Activated CD8-positive, alpha-beta T cell treated with anti-CD3 and anti-CD28 coated beads for 36 hours (primary cell): ENCODE measurements at places on chromosomes 12 and 14.

GRCh38 chr14:104099096-104100041, 13.9 kb downstream of the ASPG start:
- DNase-seq: no peak

DNA sequence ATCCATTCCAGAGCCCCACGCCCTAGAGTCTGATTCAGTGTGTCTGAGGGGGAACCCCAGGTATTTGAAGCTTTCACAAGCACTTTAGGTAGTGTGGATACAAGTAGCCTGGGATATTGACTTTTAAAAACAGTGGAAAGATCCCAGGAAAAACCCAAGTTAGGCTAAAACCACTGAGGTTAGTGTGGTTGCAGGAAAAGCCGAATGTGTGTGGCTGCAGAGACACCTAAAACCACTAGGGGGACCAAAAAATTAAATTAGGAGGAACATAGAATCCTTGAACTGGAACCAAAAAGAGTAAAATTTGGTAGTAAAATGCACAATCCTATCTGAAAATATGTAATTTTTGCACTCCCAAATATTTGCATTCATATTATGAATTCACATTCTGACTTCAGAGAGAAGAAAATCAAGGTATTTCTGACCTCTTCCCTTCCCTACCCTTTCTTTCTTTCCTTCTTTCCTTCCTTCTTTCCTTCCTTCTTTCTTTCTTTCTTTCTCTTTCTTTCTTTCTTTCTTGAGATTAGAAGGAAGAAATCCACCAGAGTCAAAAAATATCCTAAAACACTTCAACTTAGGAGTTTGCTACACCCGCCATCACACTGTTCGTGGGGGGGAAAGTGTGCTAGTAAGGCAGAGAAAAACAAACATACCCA, 37.8 kb downstream of the SLCO1A2 start:
- DNase-seq: peak; percentile 4

- no peak for DNase-seq
Observed at GRCh38 chr14:102810523-102810922, 33.3 kb downstream of the TRAF3 start.

DNA sequence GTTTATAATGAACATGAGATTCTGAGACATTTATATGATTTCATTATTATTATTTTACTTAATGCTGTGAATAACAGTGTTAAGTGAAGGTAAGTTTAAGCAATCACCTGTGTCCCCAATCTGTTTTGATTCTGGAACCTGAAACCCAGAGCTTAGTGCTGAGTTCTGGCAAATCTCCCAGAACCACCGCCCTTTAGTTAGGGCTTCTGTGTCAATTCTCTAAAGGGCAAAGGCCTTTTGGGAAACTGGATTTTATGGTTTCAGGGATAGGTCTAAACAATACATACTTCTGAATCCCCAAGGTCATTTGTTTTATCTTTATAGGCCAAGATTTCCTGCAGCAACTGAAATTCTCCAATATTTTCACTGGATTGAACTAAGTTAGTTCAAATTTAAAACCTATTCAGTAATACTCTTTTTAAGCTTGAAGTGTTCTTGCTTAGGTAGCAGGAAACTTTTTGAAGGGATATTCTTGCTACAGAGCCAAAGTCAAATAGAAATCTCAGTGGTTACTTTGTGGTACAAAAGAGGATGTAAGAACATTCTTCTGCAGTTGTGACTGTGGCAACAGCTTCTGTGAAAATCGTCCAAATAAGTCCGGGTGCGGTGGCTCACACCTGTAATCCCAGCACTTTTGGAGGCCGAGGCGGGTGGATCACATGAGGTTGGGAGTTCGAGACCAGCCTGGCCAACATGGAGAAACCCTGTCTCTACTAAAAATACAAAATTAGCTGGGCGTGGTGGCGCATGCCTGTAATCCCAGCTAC, 10.0 kb upstream of the PKP2 start:
- peak; percentile 6 for DNase-seq

DNA sequence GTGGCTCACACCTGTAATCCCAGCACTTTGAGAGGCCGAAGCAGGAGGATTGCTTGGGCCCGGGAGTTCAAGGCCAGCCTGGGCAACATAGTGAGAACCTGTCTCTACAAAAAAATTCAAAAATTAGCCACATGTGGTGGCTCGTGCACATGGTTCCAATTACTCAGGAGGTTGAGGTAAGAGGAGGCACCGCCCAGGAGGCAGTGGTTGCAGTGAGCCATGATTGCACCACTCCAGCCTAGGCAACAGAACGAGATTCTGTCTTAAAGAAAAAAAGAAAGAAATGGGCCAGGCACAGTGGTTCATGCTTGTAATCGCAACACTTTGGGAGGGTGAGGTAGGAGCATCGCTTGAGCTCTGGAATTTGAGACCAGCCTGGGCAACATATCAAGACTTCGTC, 33.5 kb downstream of the MAP1LC3B2 start:
- no peak for DNase-seq

GRCh38 chr14:47917344-47917954, 242.0 kb upstream of the MDGA2 start:
- peak; percentile 15 for DNase-seq

- DNase-seq: no peak
Observed at GRCh38 chr14:92644171-92644969, 104.1 kb downstream of the LGMN start.

- no peak for DNase-seq
Observed at GRCh38 chr12:66503746-66504145, 175.1 kb downstream of the GRIP1 start.

GRCh38 chr12:40063414-40063813, 42.5 kb downstream of the SLC2A13 start:
- DNase-seq: no peak

DNA sequence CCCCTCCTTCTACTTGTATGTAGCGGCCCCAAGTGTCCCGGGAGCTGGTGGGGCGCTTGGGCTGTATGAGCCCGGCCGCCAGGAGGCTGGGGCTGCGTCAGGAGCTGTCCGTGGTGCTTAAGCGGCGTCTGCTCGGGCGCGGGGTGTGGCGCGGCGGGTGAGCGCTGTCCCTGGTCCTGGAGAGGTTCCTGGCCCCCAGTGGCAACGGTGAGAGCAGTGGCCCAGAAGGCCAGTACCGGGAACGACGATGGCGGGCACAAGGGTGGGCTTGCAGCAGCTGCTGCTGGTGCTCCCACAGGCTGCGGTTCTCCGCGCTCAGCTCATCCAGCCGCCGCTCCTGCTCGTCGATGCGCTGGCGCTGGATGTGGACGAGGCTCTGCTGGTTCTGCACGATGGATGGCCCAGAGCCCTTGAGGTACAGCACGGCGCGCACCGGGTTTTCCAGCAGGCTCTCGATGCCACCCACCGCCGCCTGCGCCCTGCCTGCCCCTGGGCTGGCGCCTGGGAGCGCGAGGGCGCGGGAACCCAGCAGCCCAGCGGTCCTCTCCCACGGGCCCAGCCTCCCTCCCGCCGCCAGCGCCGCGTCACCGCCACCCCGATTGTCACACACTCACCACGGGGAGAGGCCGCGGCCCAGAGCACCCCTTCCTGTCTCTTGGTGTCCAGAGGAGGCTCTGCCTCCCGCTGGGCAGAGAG, 41.9 kb upstream of the FKBP4 start:
- DNase-seq: peak; percentile 82

- DNase-seq: peak; percentile 55
Observed at GRCh38 chr12:47903151-47903611, 1.6 kb downstream of the VDR start.

DNA sequence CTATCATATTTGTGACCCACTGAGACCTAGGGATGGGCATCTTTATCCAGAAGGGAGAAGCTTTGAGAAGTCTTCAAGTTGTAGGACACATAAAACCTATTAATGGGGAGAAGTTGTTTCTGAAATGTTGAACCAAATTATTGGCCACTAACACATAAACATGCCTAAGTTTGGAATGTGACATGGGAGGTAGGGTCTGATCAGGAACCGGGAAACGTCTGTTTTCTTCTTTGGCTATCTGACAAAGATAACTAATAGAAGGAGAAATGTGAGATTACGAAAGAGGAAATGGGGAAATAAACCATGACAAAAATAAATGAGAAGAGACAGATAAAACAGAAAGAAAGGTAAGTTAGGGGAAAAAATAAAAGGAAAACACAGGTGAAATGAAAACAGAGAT, 425.2 kb downstream of the EGLN3 start:
- DNase-seq: no peak

GRCh38 chr12:125089083-125089482, 23.8 kb downstream of the AACS start:
- no peak for DNase-seq

DNA sequence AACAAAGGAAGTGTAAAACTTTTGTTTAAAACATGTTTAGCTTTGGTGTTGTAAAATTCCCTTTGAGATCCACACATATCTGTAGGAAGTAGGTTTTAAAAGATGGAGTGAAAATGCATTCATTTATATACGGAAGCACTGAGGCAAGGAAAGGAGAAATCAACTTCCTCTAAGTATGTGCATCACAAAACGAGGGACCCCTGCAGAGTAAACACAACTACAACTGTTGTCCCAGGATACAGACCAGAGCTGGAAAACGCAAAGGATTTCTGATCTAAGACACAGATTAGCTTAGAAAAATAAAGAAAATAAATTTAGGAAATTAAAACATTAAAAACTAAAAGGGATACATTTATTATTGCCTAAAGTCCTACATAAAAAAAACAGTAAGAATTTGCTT, 297.6 kb downstream of the MED13L start:
- no peak for DNase-seq

GRCh38 chr12:10285919-10286318, 21.8 kb upstream of the KLRD1 start:
- DNase-seq: peak; percentile 77

GRCh38 chr12:122789637-122790036, 15.3 kb downstream of the CCDC62 start:
- no peak for DNase-seq

DNA sequence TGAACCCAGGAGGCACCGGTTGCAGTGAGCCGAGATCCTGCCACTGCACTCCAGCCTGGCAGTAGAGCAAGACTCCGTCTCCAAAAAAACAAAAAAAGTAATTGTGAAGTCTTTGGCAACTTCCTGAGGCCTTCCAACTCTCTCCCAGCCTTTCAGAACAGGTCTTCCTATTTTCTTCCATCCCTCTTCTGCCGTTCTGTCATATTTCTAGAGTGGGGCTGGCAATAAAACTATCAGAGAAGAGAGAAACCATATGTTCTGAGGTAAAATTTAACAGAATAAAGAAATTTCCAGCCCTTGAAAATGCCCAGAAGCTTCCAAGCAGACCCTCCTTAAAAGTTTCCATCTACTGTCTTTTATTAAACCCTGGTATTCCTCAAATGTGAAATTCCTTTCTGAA, 100.4 kb downstream of the HMGA2 start:
- DNase-seq: no peak

DNA sequence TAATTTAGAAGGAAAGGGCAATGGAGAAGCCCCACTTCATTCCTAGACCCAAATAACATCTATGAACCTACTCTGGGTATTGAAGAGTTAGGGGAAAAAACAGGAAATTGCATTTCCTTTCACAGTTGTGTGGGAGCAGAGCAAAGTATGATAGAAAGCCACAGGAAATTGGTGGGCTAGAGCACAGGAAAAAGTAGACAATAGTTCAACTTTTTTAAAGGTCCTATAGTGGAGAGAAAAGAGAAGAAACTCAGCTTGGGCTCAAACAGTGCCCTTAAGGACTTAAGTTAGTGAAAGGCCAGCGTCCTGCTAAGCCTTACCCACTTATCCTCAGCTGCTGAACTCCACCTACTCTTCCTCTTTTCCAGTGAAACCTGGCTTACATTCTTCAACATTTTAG, 258.1 kb downstream of the DPY19L2 start:
- DNase-seq: no peak

GRCh38 chr12:112738531-112738930, 53.0 kb upstream of the RPH3A start:
- DNase-seq: no peak

GRCh38 chr14:104984056-104984894, 1.3 kb upstream of the CLBA1 start:
- no peak for DNase-seq

DNA sequence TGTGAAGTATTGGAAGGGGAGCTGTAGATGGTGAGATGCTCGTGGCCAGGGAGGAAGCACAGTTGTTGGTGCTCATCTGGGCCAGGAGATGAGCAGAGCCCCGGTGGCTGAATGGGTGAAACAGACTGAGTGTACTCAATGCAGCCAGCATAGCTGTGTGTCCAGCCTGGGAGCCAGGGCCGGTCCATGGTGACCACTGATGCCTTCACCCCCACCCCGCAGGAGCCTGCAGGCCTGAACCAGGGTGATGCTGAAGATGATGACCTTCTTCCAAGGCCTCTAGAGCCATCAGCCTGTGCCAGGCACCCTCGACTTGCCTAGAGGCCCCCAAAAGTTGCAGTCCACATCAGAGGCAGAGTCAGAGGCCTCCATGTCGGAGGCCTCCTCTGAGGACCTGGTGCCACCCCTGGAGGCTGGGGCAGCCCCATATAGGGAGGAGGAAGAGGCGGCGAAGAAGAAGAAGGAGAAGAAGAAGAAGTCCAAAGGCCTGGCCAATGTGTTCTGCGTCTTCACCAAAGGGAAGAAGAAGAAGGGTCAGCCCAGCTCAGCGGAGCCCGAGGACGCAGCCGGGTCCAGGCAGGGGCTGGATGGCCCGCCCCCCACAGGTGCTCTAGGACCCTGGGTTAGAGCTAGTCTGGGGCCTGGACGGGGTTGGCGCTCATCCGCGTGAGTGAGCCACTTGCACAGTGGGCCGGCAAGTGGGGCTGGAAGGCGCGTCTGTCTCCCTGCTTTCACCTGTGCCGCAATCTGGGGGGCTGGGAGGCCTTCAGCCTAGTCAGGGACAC, 3.0 kb downstream of the TNFAIP2 start:
- no peak for DNase-seq

DNA sequence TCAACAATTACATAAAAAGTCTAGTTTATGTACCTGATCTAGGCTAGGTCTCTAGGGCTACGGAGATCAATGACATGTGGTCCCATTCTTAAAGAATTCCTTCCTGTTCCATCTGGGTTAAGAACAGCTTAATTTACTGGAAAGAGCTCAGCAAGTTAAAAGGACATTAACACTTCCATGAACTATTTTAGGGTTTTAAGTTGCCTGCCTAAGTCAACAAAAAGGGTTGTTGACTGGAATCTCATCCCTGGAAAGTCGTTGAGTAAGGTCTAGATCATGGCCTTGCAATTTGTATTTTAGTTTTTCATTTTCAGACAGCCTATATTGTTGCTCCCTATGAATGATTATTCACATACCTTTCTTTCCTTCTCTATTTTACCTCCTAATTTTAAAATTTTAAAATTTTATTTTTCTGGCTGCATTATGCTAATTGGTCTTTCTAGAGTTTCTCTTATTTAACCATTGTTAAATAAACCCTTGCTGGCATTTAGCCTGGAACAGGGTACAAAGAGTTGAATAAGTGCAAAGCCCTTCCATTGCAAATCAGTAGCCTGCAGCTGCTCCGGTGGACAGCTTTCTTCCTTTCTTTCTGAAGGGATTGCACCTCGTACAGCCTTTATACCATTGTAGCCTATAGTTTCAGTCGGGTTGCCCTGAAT, 66.3 kb downstream of the VRK1 start:
- no peak for DNase-seq

- DNase-seq: peak; percentile 43
Observed at GRCh38 chr14:52918486-52918885, 32.4 kb downstream of the FERMT2 start.

DNA sequence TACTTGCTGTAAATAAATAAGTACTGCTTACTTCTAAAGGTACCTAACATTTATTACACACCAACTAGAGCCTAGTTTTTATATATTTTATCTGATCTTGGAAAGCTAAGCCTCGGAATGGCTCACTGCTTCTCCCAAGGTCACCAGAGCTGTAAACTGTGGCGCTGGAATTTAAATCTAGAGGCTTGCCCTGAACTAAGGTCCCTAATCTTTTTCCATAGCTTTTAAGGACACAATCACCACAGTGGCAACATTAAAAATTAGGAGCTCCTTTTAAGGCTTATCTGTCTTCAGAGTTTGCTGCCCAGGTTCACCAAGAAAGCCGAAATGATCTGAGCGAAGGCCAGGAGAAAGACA, 670 bp downstream of the CCNB1IP1 start:
- no peak for DNase-seq

GRCh38 chr14:53915364-53916014, 41.1 kb downstream of the BMP4 start:
- DNase-seq: no peak
